NCI-H1436 (cell line): ENCODE measurements at places on chromosomes 11 and 22.

DNA sequence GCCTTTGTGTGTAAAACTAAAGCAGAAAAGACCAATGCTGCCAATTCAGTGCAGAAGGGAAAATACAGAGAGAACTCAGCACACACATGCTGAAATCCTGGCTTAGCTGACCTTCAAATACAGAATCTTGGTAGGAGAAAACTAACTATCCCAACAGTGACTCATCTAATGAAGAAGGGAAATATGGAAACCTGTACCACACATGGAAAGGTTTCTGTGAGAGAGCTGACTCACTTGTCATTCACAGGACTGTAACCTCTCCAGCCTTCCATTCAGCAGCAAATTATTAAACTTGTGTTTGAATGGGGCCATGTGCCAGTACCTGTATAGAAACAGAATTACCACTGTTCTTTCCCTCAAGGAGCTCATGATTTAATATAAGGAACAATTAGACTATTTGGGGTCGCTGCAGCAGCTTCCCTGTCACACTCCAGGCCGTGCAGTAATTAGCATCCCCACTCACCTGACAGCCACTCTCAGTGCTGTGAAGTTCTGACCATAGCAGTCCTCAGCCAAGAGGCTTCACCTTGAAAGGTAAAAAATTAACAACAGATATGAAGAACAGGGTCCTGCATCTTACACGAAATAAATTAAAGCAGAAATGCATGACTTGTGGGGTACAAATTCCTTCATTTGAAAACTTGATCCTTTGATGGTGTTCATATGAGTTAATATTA lies 53.9 kb downstream of the MSANTD4 start:
- no peak for DNase-seq

DNA sequence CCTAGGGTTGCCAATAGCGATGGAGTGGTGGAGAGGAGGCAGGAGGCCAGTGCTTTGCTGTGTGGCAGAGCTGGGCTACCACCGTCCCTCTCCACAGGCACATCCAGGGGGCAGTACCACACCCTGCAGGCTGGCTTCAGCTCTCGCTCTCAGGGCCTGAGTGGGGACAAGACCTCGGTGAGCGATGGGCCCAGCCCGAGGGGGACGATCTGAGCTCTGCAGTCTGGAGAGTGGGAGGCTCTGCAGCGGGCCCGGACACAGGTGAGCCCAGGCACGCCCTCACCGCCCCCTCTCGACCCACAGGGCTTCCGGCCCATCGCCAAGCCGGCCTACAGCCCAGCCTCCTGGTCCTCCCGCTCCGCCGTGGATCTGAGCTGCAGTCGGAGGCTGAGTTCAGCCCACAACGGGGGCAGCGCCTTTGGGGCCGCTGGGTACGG lies 2.5 kb downstream of the PKP3 start:
- DNase-seq, result no peak

DNA sequence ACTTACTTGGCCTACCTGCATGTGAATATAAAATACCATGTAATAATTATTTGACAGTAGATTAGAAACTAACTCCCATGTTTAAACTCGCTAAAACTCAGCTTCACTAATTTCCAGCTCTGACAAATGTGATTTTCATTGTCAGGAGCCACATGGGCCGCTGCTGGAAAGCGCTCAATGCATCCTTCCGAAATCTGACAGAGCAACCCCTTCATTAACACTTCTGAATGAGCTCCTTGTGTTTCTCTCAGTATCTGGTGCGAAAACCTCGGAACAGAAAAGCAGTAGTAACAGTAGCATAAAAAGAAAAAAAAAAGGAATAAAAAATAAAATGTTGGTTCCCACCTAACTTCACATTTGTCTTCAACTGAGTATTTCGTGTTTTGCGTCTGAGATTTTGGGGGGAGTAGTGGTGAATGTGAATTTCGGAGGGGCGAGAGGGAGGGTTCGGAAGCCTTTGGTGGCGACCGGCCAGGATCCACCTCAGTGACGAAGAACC lies 710 bp downstream of the MTCH2 start:
- no peak for DNase-seq

- no peak for DNase-seq
Observed at GRCh38 chr11:33825854-33826560, 51.7 kb upstream of the FBXO3 start.

- DNase-seq, result no peak
Observed at GRCh38 chr11:13169709-13170108, 107.9 kb upstream of the BMAL1 start.

- DNase-seq, result no peak
Observed at GRCh38 chr11:48165426-48165825, 51.2 kb upstream of the OR4B1 start.

- no peak for DNase-seq
Observed at GRCh38 chr11:44334356-44335004, 24.5 kb upstream of the ALX4 start.
